ENCODE measurements at places on chromosomes 5 and 9.
A peak's percentile ranks its signal among the peaks of the same experiment; 100 is the strongest.

DNA sequence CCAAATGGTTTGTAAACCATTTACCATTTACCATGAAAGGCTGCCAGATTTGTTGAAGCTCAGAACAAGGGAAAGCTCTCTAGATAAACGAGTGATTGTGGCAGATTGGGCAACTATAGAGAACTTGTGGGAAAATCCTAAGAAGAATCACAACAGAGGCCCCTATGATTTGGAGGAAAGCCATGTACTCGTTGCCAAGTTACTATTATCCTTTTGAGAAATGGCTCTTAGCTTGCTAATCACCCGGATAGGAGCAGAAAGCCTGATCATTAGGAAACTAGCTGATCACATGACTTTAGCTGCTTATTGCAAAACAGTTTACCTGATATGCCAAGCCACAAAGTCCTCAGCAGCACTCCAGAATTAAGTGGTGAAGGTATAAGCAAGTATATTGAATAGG lies 23.5 kb upstream of the ATG10 start:
- DNase-seq = no peak

- peak; percentile 72 for DNase-seq
Observed at GRCh38 chr5:96336351-96336985, 96.6 kb downstream of the PCSK1 start.

DNA sequence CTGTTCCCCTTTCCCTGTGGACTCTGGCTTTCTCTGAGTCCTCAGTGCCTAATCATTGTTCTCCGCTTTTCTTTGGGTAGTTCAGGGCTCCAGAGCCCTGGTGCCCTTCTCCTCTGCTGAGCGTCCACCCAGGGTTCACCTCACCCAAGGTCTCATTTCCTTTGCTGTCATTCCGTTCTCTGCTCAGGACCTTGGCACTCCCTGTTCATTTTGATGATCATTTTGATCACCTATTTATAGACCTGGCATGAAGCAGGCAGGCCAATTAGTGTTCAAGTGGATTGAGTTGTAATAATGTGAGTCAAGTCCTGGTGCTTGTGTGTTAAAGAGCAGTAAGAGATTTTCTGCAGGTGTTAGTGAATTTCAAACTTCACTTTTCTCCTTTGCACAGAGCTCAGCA lies 3.6 kb downstream of the TRIO start:
- no peak for DNase-seq

- no peak for DNase-seq
Observed at GRCh38 chr5:178196986-178197385, 7.3 kb upstream of the HNRNPAB start.

- DNase-seq = no peak
Observed at GRCh38 chr5:180813420-180813819, 10.8 kb upstream of the MGAT1 start.

GRCh38 chr9:6620353-6620752 lies 25.2 kb downstream of the GLDC start:
- DNase-seq = no peak

GRCh38 chr9:11874414-11874813 lies 818.8 kb upstream of the TYRP1 start:
- DNase-seq = no peak
